Esophagus muscularis mucosa (tissue), 4 donors: ENCODE measurements at places on chromosomes 5 and 9. TPM values are rescaled to one million over a fixed set of nuclear protein-coding genes. Genes with fewer than 3 reads are reported as not detected.

DNA sequence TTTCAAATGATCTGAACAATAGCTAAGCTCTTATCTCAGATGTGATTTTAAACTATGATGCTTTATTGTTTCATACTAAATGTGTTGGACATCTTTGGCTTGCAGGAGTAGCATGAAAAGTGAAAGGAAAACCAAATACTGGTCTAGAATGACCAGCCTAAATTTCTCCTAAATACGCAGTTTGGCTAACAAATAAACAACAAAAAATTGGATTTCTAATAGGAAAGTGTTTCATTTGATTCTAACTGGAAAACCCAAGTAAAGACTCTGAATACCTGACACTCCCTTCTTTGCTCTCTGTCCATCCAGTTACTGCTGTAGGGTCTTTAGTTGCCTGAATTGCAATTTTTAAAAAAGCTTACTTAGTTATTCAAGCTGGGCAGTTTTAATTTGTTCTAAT is 111.7 kb upstream of the ACOT12 start:
- no peaks in the 10 kb centered on the region for H3K36me3 ChIP-seq
- H3K27ac ChIP-seq, result no peak overlapping the region
- no peaks in the 10 kb centered on the region for H3K27me3 ChIP-seq
- H3K4me3 ChIP-seq, result no peak overlapping the region
- peaks cover 25% of the 10 kb centered on the region for H3K4me1 ChIP-seq
- no peak for DNase-seq

GRCh38 chr5:84683594-84683993 is 298.9 kb upstream of the EDIL3 start:
- H3K36me3 ChIP-seq, result no peaks in the 10 kb centered on the region
- H3K4me1 ChIP-seq, result no peaks in the 10 kb centered on the region
- DNase-seq, result no peak
- no peak overlapping the region for H3K27ac ChIP-seq
- H3K27me3 ChIP-seq, result no peaks in the 10 kb centered on the region
- no peak overlapping the region for H3K4me3 ChIP-seq

DNA sequence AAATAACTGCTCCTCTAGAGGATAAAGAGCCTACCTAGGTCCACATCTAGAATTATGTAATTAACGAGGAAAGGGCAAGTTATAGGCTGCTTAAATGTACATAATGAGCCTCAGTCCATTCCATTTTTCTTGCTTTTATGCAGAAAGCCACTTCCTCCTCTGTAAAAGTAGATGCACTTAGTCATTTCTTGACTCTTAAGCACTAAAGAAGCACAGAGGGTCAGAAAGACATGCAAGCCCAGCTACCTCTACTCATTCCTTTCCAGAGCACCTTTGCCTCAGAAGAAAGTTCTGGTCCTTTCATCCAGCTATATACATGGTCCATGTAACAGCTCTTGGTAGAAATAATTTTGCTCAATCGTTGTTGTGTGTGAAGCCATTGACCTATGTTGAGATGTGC is 308.0 kb upstream of the NREP start:
- no peaks in the 10 kb centered on the region for H3K27me3 ChIP-seq
- no peak for DNase-seq
- H3K4me1 ChIP-seq, result no peaks in the 10 kb centered on the region
- H3K4me3 ChIP-seq, result no peak overlapping the region
- no peaks in the 10 kb centered on the region for H3K36me3 ChIP-seq
- H3K27ac ChIP-seq, result no peak overlapping the region

DNA sequence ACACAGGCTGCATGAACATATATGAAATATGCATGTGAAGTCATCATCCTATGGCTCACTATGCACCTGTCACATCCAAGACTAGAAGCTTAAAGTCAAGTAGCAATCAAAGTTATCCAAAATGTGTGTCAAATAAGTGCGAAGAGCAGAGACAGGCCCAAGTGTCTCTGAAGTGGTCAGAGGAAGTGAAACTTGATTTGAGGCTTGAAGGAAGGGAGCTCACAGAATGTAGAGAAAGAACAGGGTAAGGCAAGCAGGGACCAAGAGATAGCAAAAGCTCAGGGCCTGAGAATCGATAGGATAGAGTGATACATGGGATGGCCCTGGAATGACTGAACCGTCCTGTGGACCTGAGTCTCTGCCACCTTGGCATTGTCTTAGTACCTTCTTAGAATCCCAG is 274.3 kb upstream of the TRPC7 start:
- no peak for DNase-seq
- no peak overlapping the region for H3K27ac ChIP-seq
- H3K4me1 ChIP-seq, result no peaks in the 10 kb centered on the region
- no peaks in the 10 kb centered on the region for H3K27me3 ChIP-seq

CDH9 gene
- not detected for total RNA-seq

SV2C gene
- 0.23 TPM for total RNA-seq
